MCF 10A (cell line): ENCODE measurements at places on chromosomes 5 and 9. TPM values are rescaled to one million over a fixed set of nuclear protein-coding genes. Genes with fewer than 3 reads are reported as not detected.

GABRA1 gene
- not detected in 2 replicates for total RNA-seq

NMRK1 gene
- total RNA-seq: 24.6 and 35.5 TPM in 2 replicates

GDA gene
- not detected in 2 replicates for total RNA-seq

TEK gene
- total RNA-seq: 0.71 and 0.91 TPM in 2 replicates

TAS2R1 gene
- not detected in 2 replicates for total RNA-seq

IGFBPL1 gene
- not detected in 2 replicates for total RNA-seq

SLC36A3 gene
- not detected in 2 replicates for total RNA-seq

SYK gene
- total RNA-seq: 5.9 and 6.7 TPM in 2 replicates

SHOC1 gene
- 0.09 and 0.15 TPM in 2 replicates for total RNA-seq

FPGS gene
- 130 and 131 TPM in 2 replicates for total RNA-seq

RELL2 gene
- total RNA-seq: 12.5 and 13.3 TPM in 2 replicates
